Right renal pelvis (tissue), 4 donors: ENCODE measurements at places on chromosomes 5 and 9. TPM values are rescaled to one million over a fixed set of nuclear protein-coding genes. Genes with fewer than 3 reads are reported as not detected.

The NR5A1 gene
- polyA plus RNA-seq = 0.06 TPM

The SLC25A48 gene
- polyA plus RNA-seq = 3.2 TPM

The FAM221B gene
- polyA plus RNA-seq = 0.10 TPM

The SLC4A9 gene
- 19.5 TPM for polyA plus RNA-seq

The SLC34A1 gene
- polyA plus RNA-seq = 198 TPM

The IFNE gene
- not detected for polyA plus RNA-seq

The PKD2L2 gene
- polyA plus RNA-seq = 0.32 TPM

The CRHBP gene
- polyA plus RNA-seq = 27.4 TPM

The COL23A1 gene
- 8.2 TPM for polyA plus RNA-seq

The HAVCR2 gene
- polyA plus RNA-seq = 6.6 TPM

The BAAT gene
- polyA plus RNA-seq = 0.39 TPM

The ENHO gene
- polyA plus RNA-seq = 2.0 TPM

DNA sequence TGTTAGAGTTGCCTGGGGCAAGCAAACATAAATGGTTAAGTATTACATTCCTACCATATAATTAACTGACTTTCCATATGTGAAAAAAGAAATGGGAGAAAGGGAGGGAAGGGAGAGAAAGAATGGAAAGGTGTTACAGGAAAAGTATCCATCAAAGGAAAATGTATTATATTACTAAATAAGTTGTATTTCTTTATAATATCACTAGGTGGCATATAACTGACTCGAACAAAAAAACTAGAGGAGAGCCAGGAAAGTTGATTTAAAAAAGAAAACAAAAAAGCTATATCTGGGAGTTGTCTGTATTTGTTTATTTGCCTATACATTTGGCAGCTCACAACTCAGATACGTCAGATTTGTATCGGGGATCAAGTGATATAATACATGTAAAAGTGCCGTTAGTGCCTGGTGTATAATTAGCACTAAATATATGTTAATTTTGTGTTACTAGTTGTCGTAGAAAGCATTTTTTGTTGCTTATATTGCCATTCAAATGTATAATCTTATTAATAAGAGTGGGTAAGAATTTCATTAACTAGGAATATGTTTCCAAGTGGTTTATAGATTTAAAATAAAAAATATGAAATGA lies 59.6 kb upstream of the ADAMTS19 start:
- DNase-seq = no peak

DNA sequence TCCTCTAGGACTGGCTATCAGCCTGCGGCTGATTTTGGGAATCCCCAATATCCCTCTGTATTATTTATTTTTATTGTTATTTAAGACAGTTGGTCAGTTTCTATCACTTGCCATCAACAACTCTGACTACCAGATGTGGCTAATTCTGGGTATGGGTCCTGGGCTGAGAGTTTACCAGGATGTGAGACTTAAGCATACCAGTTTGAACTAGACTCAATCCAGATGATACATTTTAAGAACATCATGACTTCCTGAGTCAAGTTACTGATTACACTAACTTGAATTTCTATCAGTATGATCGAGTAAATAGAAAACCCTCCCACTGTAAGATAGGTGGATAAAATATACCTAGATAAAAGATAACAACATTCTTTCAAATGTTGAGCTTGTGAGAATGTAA lies 634.0 kb downstream of the MAT2B start:
- no peak for DNase-seq

- DNase-seq = no peak
These were observed 82.0 kb downstream of the COL5A1 start for GRCh38 chr9:134723491-134724190.

GRCh38 chr9:135014311-135015010 lies 73.0 kb upstream of the OLFM1 start:
- no peak for DNase-seq

DNA sequence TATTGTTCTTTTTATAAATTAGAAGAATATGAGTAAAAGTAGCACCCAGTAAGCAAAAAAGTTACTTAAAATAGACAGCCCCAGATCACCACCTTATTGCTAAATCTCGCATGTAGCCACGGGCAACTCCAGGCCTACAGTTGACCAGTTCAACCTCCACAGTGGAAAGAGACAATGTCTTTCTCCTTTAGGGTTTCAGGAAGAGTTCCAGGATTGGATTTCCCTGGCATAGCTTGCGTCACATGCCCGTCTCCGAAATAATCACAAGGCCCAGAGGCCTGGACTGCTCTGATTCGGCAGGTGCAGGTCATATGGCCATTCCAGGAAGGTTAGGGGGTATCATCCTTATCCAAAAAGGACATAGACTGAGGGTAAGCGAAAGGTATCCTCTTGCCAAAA lies 9.9 kb upstream of the PFDN1 start:
- no peak for DNase-seq

DNA sequence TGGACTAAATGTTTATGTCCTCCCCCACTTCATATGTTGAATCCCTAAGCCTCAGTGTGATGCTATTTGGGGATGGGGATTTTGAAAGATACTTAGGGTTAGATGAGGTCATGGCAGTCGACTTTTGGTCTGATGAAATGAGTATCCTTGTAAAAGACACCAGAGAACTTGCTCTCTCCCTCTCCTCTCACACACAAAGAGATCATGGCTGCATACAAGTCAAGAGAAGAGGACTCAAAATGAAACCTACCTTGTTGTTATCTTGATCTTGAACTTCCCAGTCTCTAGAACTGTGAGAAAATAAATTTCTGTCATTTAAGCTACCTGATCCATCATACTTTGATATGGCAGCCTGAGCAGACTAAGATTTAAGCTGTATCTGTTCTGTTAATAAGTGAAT lies 144.0 kb upstream of the HAPLN1 start:
- no peak for DNase-seq

DNA sequence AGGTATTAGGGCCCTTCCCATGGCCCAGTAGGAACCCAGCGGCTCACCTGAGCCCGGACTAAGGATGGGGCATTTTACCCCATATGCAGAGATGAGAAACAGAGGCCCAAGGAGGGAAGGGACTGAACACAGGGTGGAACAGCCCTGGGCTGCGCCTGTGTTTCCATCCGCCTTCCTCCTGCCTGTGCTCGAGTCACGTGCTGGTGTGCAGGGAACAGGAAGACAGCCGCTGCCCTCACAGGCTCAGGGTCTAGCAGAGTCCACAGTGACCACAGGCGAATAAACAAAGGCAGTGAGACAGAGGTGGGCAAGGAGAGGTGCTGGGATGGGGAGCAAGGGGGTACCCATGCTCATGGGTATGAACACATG lies 129.4 kb downstream of the C9orf50 start:
- DNase-seq = no peak

- no peak for DNase-seq
These were observed 165.8 kb upstream of the MAP3K1 start for GRCh38 chr5:56649569-56649968.

- no peak for DNase-seq
These were observed 57.6 kb downstream of the AHRR start for GRCh38 chr5:378976-379742.

DNA sequence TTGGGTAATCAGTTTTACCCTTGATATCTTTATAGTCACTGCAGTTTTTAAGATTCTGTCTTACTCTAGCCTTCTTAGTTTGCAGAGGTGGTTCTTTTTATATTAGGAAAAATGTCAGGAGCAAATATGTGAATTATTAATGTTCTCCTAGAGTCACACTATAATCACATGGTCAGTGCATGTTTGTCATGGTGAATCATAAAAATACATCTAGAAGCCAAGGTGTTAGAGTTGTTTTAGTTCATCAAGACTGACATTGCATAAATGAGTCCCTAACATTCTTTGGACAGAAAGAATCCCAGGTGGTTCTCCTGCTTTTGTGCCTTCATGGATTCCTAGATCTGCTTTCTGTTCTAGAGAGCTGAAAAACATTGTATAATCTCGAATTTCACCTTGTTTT lies 22.9 kb downstream of the ATG10 start:
- no peak for DNase-seq

DNA sequence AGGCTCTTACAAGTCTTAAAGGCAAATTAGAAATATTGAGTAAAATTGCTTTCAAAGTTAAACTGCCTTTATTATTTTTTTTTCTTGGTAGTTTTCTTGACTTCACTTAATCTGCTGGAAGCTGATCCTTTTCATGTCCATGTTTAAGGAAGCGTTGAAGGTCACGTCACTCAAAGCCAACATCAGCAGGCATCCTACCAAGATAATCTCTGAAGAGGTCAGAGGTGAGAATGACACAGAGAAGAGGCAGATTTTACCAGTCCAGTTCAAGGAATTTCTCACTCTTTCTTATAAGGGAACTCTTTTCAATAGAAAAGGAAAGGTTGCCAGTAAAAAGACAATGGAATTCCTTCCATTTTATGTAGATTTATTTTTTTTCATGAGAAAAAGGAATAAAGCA lies 259.8 kb downstream of the ANXA1 start:
- no peak for DNase-seq

GRCh38 chr5:95973793-95974325 lies 12.2 kb upstream of the ELL2 start:
- no peak for DNase-seq

- DNase-seq = peak; percentile 61
These were observed 82.0 kb upstream of the TTC23L start for GRCh38 chr5:34756781-34757624.

GRCh38 chr9:117783828-117784227 lies 79.6 kb downstream of the TLR4 start:
- DNase-seq = no peak

DNA sequence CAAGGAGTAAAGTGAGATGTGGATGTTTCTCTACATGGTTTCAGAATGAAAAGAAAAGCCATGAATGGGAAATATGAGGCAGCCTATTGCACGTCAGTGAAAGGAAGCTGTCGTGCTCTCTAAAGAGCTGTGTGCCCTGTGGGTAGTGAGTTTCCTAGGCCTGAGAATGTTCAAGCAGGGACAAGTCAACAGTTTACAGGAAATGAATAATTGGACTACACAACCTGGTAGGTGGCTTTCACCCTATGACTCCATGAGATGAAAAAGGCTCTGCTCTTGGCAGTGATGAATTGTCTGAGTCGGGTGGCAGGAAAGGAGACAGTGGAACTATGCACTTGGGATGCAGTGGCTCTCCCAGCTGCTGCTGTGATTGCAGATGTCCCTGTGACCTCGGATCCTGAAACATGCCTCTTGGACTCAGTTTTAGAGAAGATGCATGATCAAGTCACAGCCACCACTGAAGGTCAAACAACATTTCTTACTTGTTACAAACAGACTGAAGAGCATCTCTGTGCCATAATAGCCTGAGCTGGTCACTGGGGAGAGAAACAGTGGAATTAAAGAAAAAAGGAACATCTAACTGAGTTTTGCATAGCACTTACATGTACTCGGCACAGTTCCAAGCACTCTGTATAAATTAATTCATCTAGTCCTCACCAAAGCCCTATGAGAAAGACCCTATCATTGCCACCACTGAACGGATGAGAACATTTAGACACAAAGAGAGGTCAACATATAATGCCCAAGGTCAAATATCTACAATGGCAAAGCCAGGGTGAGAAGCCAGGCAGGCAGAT lies 293.7 kb downstream of the SPOCK1 start:
- no peak for DNase-seq

- no peak for DNase-seq
These were observed 177.5 kb upstream of the PPP2R2B start for GRCh38 chr5:147055850-147056566.

GRCh38 chr5:171762903-171763302 lies 22.7 kb upstream of the SMIM23 start:
- no peak for DNase-seq

DNA sequence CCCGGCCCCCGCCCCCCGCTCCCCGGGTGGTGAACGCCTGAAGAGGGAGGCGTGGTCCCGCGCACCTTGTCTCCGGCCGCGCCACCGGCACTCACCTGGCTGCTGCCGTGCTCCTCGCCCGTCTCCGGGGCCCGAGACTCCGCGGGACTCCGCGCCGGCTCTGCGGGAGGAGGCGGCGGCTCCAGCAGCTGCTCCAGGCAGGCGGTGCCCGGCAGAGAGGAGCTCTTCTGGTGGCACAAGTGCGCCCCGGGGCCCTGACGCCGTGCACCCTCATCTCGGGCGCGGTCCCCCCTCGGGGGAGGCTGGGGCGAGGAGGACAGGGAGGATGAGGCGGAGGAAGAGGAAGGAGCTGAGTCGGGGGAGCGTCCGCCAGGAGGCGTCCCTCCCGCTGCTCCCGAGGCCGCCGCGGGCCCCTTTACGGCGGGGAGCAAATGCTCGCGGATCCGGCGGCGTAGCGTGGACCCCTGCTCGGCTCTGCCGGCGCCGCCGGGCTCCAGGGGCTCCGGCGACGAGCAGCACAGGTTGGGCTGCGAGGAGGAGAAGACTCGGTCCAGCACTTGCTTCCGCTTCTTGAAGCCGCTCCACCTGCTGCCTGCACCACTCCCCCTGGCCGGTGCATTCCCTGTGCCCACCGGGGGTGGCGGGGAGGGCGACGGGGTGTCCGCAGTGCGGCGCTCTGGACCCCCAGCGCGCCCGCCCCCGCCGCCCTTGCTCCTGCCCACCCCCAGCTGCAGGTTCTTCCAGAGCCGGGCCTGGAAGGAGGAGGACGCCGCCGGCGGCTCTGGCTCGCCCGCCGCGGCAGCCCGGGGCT lies 928 bp downstream of the MCTP1 start:
- DNase-seq = no peak

- no peak for DNase-seq
These were observed 37.5 kb downstream of the ACTBL2 start for GRCh38 chr5:57445006-57445704.

- DNase-seq = no peak
These were observed 169.6 kb upstream of the GNA14 start for GRCh38 chr9:77817590-77818311.

- no peak for DNase-seq
These were observed 1.0 kb downstream of the GGTA1 start for GRCh38 chr9:121498487-121499176.

DNA sequence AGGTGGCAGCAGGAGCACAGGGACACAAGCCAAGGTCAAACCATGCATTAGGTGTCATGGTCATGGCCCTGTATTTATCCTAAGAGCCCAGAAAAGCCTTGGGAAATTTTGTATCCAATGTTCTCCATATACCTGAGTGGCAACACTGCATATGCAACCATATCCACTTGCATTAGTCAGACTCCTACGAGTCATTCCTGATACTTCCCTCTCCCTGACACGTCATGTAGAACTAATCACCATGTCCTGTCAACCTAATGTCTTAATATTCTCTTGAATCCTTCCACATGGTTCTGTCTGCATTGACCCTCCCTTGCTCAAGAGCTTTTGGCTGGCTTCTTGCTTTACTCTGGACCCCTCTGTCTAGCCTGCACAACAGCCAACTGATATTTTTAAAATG lies 9.4 kb downstream of the SCGB3A2 start:
- no peak for DNase-seq

- no peak for DNase-seq
These were observed 3.5 kb downstream of the DMXL1 start for GRCh38 chr5:119074419-119074818.

GRCh38 chr5:64794053-64794770 lies 25.5 kb downstream of the CWC27 start:
- DNase-seq = no peak

DNA sequence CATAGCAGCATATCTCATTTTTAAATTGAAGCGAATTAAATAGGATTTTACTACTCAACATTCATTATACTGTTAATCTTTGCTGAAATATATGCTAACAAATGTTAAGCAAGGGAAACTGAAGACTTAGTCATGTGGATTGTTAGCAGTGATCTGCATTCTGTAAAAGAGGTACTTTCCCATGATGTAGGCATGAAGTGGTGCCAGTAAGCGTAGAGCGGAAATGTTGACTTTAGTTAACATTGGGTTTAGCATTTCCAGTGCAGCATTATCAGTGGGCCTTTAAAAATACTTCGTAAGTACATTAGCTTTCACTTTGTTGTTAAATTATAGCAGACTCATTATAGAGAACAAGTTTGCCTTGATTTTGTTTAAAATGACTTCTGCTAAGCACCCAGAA lies 130.3 kb downstream of the CDC42SE2 start:
- DNase-seq = no peak
